Activated CD8-positive, alpha-beta T cell treated with anti-CD3 and anti-CD28 coated beads for 36 hours (primary cell): ENCODE measurements at places on chromosomes 12 and 14.

DNA sequence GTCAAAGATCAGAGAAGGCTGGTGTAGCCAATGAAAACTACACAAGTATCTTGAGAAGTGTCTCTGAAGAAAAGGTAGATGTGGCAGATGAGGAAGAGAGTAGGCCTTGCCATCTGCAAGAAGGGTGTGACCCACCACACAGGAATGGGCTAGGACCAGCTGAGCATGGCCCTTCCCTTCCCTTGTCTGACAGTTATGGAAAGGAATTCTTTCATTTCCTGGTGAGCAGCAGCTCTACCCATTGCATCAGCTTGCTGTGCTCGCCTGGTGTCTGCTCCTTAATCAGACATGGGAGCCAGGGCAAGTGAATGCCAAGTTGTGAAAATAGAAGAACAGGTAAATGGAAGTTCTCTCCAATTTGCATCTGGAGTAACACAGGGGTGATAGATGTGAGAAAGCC, 145.2 kb upstream of the KRR1 start:
- no peak for DNase-seq

DNA sequence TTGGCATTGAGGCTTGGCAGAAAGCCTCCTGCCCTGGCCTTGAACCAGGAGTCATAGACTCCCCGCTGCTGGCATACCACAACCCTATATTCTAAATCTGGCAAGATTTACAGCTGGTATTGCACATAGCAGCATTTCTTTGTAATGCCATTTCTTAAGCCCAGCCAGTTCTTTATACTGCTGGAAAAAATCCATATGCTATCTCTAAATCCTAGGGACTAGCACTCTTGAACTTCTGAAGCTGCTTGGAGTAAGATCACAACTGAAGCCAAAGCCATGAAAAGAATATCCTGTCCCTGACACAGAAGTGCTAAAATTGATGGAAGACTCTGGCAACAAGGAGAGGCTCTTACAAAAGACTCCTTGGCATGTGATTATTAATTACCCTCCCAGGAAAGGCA, 89.3 kb downstream of the KCNC2 start:
- no peak for DNase-seq

DNA sequence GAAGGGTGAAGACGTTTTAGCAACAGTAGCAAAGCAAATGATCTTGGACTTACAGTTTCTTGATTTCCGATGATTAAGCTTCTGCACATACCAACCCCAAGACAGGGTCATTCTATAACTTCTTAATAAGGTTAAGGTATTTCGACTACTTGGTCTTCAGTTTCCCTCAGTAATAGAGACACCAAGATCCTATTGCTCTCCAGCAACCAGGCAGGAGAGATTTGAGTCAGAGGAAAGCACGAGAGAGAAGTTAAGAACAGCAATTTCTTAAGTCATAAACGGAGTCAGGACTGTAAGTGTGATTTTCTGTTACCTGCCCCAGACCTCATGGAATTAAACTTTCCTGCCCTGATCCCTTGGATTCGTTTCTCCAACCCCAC, 215.6 kb downstream of the TTC8 start:
- no peak for DNase-seq

DNA sequence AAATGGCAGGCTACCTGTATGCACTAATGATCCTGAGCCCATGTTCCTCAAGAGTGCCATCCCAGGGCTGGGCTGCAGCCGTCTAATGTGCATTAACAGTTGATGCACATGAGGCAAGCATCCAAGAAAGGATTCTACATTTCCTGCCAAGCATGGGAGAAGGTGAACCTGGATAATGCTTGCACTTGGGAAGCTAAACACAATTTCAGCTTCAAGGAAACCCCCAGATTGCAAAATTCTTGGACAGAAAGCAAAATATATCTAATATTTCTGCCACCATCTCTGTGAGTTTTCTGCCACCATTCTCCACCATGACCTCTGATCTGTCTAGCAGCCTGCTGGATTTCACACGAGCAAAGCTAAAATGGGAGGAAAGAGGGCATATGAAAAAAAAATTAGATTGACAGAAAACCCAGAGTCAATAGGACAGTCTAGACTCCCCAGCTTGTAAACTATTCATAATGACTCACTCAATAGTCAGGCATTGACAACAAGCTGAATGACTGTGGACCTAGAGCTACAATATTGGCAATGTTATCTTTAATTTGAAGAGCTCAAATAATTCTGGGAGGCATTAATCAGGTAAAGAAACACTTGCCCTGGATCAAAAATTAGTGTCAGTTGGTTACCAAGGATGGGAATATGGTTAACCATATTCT, 91.9 kb upstream of the BCL2L14 start:
- no peak for DNase-seq

DNA sequence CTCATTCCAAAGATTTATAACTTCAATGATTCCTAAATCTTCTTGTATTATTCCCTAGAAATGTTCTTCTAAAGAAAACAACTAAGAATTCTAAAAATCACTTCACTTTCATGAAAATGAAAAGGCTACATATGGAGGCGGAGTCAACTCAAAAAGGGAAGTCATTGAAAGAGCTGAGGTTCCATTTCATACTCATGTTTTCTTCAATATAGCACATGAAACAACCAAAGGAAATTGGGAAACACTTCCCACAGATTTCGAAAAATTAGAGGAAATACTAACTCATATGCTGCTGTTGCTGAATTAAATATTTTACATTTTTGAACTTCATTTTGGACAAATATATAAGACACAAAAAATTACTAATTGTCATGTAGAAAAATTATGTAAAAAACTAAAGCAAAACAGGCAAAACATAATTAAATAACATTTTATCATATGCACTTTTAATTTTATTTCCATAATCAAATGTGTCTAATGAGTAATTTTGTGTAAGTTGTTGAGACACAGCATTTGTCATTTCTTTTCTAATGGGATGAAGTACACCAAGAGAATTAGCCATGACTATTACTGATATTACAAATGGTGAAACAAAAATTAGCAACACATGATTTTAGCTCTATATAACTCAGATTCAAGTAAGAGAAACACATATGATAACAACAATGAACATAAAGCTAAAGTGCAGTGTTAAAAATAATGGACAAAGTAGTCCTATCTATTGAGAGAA, at the start of gene CD163:
Gene CD163 (minus strand): TSS at position 92 of the 730 bp plus-strand sequence. CDS start 87 bp downstream, at position 5.
- no peak for DNase-seq

DNA sequence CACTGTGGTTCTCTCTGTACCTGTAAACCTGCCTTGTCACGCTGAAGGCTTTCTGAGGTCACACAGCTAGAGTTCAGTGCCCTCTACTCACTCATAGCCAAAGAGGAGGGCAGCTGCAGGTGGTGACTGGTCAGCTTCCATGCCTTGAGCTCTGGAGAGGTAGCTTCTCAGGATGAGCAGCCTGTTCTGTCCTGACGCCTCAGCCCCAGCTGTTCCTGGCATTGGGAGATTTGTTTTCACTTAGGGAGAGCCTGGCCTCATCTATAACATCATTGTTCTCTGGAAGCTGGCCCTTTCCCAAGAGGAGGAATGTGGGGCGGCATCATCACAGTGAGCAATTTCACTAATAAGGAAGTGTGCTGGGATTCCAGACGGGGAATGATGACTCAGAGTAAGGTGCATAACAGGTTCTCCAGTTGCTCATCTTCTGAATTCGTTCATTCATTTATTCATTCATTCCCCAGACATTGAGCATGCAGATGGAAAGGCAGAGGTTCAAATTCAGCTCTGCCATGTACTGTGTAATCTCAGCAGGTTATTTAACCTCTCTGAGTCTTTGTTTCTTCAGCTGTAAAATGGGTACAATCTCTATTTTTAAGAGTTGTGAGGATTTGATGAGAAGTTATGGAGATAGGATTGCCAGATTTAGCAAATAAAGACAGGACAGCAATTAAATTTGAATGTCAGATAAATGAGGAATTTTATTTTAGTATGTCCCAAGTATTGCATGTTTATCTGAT, 255.8 kb upstream of the CRY1 start:
- DNase-seq, result no peak

- no peak for DNase-seq
Measured at GRCh38 chr14:77849711-77850110, 49.8 kb downstream of the ADCK1 start.

GRCh38 chr14:104681689-104682074, 7.7 kb upstream of the INF2 start:
- DNase-seq, result no peak

DNA sequence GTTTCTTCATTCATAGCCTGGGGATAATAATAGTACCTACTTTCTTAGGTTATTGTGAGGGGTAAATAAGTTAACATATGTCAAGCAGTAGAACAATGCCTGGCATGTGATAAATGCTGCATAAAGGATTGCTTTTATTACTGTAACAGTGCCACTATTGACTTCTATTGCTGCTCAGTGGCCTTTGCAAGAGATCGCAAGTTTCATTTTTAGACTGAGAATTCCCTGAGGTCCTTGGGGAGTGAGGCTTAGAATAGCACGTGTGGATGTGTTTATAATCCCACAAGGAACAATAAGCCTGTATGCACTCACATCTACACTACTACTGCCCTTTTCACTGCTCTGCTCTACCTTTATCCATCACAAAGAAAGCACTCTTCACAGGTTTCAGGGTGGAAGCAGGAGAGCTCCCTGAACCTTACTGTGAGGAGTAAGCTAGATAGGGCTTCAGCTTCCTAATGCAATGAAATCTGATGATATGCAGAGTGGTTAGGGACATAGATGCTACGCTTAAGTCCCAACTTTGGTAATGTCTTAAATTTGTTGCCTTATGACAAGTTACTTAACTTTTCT, 302.6 kb downstream of the SNAPC1 start:
- DNase-seq, result no peak
